ENCODE measurements at places on chromosomes 11 and 22. TPM values are rescaled to one million over a fixed set of nuclear protein-coding genes. Genes with fewer than 3 reads are reported as not detected.

NLRP14 gene
- not detected for total RNA-seq

TEAD1 gene
- total RNA-seq = 63.4 TPM

KRTAP5-10 gene
- total RNA-seq = not detected

CABP4 gene
- total RNA-seq = not detected

GGTLC2 gene
- total RNA-seq = not detected

MPPED2 gene
- 0.25 TPM for total RNA-seq

MIEF1 gene
- 26.6 TPM for total RNA-seq
